ENCODE measurements at places on chromosomes 11 and 22.

GRCh38 chr11:32962016-32962415, 53.7 kb upstream of the DEPDC7 start:
- DNase-seq, result no peak

DNA sequence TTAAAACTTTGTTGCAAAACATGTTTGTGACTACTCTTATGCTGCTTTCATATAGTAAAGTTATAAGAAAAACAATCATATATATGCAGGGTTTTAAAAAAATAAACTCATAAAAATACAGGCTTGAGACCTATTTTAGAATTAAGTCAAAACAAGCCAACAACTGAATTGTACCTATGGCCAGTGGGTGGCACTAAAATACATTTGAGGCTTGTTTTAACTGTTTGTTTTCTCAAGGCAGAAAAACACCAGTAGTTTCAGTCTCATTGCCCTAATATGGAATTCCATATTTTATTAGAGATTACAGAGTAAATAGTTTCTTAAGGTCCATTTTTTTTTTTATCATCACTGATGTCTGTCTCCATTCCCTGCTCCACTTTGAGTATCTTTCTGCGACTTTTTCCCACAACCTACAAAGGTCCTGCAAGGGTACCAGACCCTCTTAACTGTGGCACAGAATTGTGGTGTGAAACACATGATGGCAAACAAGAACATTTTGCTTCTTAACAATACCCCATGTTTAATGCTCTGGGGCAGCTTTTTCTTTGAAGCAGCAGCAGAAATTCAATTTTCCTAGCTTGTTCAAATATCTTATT, 8.5 kb upstream of the CCDC89 start:
- no peak for DNase-seq

DNA sequence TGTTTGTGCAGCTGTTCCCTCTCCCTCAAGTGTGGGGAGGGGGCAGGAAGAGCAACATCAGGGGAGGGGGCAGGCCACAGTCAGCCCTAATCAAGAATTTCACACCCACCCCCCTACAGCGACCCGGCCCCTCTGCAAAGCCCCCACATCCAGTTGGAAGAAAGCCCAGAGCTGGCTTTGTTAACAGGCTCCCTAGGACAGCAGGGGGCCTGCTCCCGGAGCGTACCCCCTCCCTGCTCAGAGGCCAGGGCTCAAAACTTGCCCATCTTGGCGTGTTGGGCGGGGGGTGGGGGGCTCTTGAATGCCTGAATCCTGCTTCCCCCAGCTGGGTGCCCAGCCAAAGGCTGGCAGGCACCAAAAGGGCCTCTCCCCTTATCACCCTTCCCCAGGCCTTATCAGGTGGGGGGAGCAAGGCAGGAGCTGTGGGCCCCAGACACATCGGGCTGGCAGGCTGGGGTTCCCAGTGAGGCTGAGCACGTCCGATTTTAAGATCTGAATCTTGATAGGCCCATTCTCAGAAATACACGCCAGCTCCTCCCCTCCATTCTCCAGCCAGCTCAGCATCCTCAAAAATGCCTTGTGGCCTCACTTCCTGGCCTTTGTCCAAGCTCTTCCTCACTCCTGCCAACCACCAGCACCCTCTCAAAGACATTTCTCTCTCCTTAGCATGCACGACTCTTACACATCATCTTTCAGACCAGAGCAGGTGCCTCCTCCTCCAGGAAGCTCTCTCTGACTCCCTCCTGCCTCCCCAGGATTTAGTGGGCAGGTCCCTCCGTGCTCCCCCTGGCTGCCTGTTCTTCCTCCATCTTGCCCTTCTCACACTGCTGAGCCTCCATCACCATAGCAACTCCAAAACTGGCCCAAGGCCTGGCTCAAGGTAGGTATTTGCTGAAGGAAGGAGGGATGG, 384.8 kb downstream of the MN1 start:
- peak; percentile 66 for DNase-seq

- DNase-seq, result no peak
Observed at GRCh38 chr11:5618807-5619206, 6.0 kb upstream of the TRIM34 start.

- no peak for DNase-seq
Observed at GRCh38 chr22:35837101-35837727, 119.5 kb downstream of the APOL5 start.

GRCh38 chr22:48333323-48333763, 1494.3 kb downstream of the BRD1 start:
- no peak for DNase-seq

DNA sequence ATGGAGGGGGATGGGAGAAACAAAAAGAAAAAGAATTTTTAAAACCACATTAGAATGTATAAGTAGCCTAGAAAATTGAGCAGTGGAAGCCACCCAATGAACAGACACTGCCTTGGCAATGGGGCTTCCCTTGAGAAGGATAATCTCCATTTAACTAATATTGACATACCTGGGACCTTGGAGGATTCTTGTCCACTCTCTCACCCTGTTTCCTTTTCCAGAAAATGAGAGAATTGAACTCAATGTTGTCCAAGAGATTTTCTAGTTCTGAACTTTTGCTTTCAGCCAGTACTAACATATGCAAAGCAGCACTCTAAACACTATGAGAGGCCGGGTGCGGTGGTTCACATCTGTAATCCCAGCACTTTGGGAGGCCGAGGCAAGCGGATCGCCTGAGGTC, 524 bp downstream of the MS4A8 start:
- no peak for DNase-seq

DNA sequence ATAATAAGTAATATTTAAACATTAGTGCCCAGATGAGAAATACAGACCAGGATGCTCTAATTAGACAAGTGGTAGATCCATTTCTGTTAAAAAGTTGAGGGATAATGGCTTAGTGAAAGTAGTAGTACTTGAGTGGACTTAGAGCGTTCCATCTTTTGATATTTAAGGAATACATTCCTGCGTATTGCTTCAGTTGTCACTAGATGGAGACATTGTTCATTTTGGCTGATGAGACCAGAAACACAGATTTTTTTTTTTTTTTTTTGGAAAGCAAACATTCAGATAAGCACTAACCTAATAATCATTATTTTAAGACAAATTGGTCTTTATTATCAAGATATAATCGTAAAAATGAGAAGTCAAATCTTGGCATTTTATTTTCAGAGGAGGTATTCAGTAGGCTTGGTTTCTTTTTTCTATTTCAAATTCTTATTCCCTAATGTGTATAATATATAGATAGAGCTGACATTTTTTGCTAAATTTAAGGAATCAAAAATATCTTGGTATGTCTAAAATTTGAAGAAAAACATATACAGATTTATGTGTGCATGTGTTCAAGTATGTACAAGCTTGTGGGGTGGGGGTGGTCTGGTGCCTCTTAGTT, 92.9 kb downstream of the DYNC2H1 start:
- no peak for DNase-seq

DNA sequence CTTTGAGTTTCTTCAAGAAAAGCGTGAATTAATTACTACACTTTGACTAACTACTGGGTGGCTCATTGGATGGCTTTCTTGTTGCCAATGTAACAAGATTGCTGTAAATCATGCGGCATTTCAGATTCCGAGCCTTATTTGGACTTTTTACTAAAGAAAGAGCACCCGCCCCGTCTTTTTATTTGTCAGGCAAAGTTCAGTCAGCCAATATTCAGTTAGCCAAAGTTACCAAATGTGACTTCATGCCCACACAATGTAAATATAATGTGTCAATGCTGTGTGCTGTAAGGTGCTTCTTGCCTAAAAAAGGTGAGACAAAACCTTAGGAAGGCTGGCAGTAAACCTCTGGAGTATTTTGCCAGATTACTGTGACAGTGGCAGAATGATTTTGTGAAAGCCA, 14.8 kb downstream of the FLI1 start:
- no peak for DNase-seq

- DNase-seq, result no peak
Observed at GRCh38 chr11:42251984-42252383, 792.5 kb upstream of the LRRC4C start.

DNA sequence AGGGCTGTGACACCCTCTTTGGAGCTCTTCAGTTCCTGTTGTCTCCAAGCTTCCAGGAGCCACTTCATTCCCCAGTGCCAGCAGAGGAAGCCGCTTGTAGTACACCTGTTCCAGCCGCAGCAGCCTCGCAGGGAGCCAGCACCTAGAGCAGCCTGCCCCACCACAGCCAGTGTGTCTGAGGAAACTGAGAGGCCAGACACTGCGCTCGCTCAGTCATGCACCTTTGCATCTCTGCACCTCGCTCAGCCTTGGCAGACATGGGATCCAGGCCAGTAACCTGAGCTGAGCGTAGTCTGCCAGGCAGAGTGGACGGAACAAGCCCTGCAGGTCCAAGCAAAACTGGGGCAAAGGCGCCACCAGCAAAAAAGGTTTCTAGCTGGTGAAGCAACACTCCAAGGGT, 1072.1 kb downstream of the JRKL start:
- no peak for DNase-seq

- DNase-seq, result no peak
Observed at GRCh38 chr11:45166604-45166897, 20.1 kb downstream of the PRDM11 start.

- no peak for DNase-seq
Observed at GRCh38 chr22:42623301-42623751, 8.6 kb upstream of the POLDIP3 start.

DNA sequence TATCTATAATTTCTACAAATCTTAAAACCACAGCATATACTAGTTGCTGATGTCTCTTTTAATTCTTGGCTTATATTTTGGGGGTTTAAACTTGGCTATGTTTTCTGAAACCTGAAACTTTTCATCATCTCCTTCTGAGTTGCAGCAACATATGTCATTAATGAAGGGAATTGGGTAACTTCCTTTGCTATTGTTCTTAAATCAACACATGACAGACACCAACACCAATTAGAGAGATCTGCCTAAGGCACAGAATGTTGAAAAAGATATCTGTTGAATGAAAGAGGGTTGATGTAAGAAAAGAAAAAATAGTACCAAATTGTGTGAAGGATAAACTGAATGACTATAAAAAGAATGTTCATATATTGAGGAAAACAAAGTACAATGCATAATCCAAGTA, 10.3 kb upstream of the GAS2 start:
- DNase-seq, result no peak

GRCh38 chr11:73188301-73188700, 29.8 kb upstream of the P2RY2 start:
- DNase-seq, result no peak

DNA sequence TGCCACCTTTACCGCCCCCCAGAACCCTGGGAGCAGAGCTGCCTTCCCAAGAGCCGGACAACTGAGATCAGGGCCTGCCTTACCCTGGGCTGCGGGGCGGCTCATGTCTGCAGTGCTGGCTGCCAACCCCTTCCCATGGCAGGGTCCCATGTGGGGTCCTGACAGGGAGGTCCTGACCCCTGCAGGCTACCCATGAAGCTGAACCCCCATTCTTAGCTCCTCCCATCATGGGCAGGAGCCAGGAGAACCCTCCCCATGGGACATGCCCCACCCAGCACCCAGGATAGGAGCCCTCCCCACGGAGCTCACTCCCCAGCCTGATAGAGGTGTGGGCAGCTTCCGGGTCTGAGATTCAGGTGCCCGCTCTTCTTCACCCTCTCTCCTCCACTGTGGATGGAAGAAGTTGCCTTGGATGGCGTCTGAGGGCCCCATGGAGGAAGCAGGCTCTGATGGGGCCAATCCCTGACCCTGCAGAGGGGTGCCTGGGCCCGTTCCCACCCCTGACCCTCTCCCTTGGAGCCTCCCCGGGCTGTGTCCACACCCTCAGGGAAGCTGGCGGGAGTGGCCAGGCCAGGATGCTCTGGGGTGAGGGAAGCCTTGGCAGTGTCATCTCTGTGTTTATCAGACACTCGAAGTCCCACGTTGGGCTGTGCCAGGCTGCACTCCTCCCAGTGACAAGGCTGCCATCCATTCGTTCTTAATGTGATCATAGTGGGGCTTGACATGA, 1508.2 kb downstream of the BRD1 start:
- DNase-seq, result no peak

DNA sequence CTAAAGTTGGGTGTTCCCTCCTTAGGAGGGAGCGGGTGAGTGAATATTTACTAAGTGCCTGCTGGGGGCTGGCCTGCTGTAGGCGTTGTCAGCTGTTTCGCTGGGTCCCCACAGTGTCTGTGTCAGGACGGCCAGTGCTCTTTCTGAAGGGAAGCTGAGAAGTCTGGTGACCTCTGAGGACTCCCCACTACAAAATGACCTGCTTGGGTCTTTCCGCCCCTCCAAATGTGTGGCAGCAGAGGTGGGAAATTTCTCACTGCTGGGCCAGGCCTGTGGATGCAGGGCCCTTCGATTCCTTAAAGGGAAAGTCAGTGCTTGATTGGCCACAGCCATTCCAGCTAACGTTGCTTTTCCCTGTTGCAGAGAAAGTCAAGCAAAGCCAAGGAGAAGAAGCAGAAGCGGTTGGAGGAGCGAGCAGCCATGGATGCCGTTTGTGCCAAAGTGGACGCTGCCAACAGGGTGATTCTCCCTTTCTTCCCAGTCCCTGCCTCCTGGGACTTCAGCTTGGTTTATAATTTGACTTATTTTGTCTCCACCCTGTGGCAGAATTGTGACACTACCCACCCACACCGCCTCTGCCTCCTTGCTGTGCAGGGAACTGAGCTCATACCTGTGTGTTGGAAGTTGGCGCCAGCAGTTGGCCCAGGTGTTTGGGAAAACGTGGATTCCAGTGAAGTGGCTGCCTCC, 6.8 kb downstream of the NAA40 start:
- peak; percentile 57 for DNase-seq

DNA sequence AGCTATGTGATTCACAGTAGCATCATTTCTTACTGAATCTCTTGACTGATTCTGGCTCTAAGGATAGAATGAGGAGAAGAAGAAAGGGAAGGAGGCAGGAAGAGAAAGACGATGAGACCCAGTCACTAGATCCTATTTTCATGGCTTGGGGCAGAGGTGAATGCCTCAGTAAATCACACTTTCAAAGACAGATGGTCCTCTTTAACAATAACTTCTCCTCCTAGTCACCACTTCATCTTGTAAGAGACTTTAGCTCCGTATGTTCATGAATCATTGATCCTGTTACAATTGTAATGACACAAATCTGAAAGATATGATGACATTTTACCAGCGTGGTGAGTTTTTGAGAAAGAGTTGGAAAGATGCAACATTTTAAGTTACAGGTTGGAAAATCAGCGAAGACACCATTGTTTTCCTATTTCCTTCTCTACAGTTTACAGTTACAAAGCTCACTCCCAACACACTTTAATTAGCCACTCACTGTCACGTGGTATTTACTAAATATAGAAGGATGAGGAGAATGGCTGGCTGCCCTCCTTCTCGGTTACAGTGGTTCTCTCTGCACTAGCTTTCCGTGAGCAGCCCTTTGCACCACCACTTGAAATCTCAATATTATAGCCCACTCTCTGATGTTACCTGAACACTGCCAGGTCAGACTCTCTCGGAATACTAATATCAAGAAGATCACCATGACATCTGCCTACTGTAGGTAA, 205.8 kb downstream of the CADM1 start:
- peak; percentile 38 for DNase-seq
